ENCODE measurements at places on chromosomes 3 and 15.

GRCh38 chr15:48644827-48645557 lies 517 bp downstream of the FBN1 start:
- DNase-seq: peak; percentile 68

DNA sequence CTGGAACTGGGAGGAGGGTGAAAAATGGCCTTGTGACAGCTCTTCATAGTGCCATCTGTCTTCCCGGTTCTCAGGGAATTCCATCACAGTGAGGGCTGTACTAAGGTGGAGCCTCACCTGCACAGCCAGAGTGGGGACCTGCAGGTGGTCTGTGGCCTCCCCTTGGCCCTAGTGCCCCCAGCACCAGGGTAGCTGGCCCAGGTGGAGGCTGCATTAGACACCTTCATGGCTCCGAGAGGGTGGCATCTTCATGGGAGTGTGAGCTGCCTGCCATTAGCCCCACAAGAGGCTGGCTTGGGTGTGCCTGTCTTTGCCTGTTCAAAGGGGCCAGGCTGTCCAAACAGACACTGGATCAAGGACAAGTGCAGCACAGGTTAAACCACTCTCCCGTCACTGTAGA lies 95.5 kb upstream of the PRR23E start:
- no peak for DNase-seq

DNA sequence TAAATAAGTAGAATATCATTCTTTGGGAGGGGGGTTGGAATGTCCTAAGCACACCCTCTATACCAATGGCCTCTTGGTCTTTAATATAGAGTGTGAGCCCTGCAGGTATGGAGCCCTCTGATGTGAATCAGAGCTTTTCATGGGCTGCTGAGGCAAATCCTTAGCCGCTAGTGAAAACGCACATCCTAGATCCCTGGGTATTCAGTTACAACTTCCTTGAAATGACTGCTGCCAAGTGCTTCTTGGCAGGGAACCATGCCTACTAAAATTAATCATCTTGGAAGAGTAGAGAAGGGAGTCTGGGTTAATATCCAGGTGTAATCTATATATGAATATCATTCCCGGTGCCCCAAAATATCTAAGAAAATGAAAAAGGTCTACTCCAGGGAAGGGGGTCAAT lies 109.1 kb downstream of the POLQ start:
- DNase-seq: no peak

- DNase-seq: no peak
Observed at GRCh38 chr15:60379185-60379524, 18.6 kb downstream of the ANXA2 start.

GRCh38 chr15:45612790-45613415 lies 21.9 kb upstream of the SQOR start:
- peak; percentile 71 for DNase-seq

GRCh38 chr3:27311400-27311799 lies 57.8 kb downstream of the NEK10 start:
- peak; percentile 77 for DNase-seq

- DNase-seq: no peak
Observed at GRCh38 chr3:142267269-142267668, 41.9 kb upstream of the GK5 start.

DNA sequence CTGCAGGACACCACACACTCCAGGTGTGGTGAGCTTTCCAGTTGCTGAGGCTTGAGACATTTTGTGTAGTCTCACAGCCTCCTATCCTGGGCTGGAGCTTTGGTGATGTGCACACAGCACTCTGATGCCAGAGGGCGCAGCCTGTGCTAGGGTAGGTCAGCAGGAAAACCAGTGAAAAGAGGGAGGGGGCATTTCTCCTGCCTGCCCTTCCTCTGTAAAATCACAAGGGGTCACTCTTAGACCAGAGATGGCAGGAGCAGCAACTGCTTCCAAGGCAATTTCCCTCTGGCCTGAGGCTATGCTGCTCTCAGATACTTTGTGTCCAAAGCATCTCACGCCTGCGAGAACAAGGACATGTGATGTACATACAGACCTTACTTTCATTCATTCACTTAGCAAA lies 16.5 kb upstream of the MUSTN1 start:
- DNase-seq: peak; percentile 56

- peak; percentile 95 for DNase-seq
Observed at GRCh38 chr3:43405888-43406642, 119.7 kb downstream of the SNRK start.

DNA sequence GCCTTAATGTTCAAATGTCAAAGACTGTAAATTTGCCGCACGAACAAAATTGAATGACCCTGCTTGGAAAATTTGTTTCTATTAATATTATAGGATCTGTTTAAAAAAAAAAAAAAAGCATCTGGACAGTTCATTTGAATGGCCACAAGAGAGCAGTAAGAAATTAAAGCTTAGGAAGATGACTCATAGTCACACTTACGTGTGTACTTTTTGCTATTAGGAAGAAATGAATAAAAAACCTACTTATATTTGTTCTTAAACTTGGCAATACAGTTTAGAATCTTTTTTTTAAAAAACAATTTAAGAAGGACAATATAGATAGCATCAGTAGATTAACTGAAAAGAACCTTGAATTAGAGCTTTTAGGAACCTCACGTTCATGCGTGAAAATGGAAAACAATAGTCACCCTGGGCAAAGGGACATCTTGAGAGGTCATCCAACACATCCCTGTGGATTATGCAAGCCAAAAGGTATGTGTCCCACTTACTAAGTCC lies 621.8 kb downstream of the MECOM start:
- peak; percentile 79 for DNase-seq

DNA sequence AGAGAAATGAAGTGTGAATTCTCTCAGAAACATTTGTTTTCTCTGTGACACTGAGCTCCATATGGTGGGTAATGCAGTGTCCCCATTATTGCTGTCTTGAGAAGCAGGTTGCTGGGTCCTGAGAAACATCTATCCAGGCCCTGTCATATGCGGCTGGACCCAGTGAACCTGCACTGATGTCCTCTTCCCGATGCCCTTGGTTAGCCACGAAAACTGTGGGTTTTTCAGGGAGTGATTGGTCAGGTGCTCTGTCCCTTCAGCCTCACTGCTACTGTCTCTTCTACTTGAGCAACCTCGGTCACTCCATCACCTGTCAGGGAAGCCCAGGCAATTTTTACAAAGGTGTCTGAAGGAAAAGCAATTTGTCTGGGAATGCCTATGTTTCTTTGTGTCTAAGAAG lies 77.0 kb downstream of the SLC7A14 start:
- DNase-seq: no peak

DNA sequence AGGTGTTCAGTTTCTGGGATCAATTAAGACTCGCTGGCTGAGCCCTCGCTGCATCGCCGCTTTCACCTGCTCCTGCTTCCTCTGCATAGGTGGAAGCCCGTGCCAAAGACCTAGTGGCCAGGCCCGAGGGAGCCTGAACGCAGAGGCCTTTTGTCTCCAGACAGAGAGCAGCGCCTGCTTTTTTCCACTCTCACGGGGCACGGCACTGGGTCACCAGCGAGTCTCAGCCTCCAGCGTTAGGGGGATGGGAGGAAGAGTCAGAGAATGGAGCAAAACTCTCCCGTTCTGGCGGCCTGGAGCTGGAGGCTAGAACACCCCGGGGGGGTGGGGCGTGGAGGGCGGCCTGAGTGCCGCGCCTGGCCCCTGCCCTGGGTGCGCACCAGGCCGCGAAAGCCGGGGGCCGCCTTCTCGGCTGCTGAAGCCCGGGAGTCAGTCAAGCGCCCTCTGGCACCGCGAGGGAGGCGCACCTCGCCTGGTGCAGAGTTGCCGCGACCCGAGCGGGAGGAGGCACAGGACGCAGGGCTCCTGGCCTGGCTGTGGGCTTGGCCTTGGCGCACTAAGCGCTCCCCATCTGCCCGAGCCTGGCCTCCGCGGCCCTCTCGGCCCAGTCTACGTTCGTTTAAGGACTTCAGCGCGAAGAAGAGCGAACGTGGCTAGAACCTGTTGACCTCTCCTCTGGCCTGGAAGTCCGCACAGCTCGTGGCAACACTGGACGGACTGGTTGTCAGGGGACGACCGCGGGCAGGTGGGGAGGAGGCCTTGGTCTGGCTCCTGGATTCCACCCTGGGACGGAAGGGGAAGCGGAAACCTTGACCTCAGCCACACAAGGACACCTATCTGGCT lies 21.5 kb downstream of the NR2F2 start:
- DNase-seq: no peak

GRCh38 chr15:82803793-82804574 lies 1.9 kb downstream of the FSD2 start:
- peak; percentile 27 for DNase-seq

GRCh38 chr3:118802325-118803095 lies 232.1 kb downstream of the IGSF11 start:
- DNase-seq: no peak

DNA sequence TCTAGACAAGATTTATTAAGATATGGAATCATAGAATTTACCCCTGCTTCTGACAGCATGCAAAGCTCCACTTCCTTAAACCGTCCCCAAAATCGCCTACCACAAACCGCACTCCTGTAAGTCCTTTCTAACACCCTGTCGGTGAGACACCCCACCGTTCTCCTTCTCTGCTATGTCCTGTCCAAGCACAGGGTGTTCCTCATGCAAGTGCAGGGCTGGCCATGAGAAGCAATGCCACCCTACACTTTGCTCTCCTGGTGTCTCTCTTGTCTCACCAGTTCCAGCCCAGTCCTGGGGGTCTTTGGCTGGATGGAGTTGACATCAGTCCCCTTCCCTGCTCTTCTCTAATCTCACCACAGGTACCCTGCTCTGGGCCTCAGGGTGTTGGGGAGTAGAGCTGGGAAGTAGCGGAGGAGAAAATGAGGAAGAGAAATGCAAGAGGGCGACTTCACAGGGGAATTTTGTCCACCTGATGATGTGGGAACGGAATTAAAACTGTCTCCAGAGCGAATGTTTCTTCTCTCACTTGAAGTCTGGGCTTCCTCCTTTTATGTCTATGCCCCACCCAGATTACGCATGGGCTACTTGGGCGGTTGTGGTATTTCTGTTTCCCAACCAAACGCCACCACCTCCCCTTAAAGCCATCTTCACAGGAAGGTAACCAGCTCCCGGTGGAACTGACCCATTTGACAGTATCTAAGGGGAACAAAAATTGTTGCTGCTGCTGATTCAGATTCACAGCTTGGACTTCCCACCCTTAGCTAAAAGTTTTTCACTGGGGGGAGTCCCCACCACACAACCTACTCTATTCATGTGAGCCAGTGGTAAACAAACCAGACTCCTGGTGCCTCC lies 49.9 kb downstream of the CASR start:
- no peak for DNase-seq

DNA sequence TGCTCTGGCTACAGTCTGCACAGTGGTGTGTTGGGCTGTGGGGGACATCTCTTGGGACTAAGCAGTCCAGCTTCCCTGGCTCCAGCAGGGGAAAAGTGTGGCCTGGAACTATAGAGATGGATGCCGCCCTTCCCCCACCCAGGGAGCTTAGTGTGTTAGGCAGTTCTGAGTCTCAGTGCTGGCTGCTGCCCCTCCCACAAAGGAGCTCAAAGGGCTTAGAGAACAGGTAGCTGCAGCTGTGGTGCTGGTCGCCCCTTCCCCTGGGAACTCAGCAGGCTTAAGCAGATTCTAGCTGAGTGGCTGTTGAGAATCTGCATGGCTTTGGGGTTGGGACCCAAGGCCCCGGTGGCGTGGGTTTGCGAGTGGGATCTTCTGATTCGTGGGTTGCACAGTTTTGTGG lies 190.8 kb downstream of the PDCD6IP start:
- no peak for DNase-seq

- no peak for DNase-seq
Observed at GRCh38 chr15:44698641-44699040, 12.5 kb downstream of the PATL2 start.

- no peak for DNase-seq
Observed at GRCh38 chr3:181699171-181699903, 12.4 kb upstream of the SOX2 start.

DNA sequence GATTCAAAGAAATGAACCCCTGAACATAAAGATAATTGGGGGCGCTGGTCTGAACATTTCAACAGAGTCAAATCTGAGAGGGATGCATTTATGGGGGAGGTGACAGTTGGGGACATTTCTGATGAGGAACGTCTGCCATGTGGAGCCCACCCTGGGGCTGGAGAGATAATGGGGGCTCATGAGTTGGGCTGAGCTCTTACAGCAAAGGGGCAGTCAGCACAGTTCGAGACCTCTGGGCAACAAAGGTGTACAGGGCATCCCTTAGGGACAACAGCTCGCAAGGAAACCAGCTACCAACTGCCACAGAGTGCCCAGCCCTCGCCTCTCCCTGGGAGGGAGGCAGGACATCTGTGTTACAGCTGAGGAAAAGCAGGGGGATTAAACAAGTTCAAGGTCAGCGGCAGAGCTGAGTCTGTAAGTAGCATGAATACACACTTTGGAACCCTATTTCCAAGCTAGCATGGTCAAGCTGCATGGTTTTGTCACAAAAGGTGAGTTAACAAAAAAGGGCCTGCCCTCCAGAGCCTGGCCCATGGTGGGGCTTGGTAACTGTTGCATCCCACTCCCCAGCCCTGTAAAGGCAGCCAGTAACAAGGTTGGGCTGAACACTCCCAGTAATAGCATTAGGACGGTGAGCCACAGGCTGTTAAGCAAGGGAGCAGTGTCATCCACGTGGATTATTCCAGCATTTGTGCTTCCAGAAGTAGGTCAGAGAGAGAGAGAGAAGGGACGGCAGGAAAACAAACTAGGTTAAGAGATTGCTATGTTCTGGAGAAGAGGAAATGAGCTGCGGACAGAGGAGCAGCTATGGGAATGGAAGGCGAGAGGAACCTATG lies 4.3 kb downstream of the GNB5 start:
- DNase-seq: no peak

GRCh38 chr3:193617628-193618027 lies 24.6 kb downstream of the OPA1 start:
- no peak for DNase-seq

GRCh38 chr3:25856902-25857518 lies 67.1 kb downstream of the OXSM start:
- DNase-seq: peak; percentile 74

GRCh38 chr15:38944536-38944935 lies 379.9 kb upstream of the RASGRP1 start:
- no peak for DNase-seq

- peak; percentile 35 for DNase-seq
Observed at GRCh38 chr3:127729556-127730056, 56.9 kb downstream of the ABTB1 start.

DNA sequence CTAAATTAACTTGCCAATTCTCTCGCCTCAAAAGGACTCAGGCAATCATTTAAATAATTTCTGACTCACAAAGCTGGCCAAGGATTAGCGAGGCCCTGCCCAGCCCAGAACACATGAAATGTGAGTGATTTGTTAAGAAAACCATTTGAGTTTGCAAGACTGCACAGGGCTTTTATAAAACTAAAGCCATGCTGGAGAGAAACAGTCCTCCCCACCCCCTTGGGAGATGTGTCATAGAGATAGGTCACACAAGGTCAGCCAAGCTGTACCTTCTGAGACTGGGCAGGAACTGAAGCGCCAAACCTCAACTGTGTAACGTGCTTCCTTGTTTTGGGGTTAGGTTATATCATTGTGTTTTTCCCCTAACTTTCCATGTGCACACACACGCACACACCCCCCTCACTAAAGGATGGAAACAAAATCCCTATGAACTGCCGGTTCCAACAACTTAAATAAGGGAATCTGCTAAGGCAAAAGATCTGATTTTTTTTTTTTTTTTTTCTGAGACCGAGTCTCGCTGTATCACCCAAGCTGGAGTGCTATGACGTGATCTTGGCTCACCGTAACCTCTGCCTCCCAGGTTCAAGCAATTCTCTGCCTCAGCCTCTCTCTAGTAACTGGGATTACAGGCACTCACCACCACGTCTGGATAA lies 8.1 kb downstream of the SPATA12 start:
- DNase-seq: peak; percentile 82

Measured in fibroblast of pulmonary artery (primary cell).